Activated CD4-positive, alpha-beta T cell treated with anti-CD3 and anti-CD28 coated beads, Interleukin-2, amount 10 ng/mL, durations not matched to agents 7 days and 5 days (primary cell): ENCODE measurements at places on chromosomes 12 and 14. TPM values are rescaled to one million over a fixed set of nuclear protein-coding genes. Genes with fewer than 3 reads are reported as not detected.
A peak's percentile ranks its signal among the peaks of the same experiment; 100 is the strongest.

- H3K27ac ChIP-seq, result no peak within 1 kb of the TSS
- DNase-seq, result no peak
- no peaks in the 10 kb centered on the region for H3K36me3 ChIP-seq
- peaks cover 14% of the 10 kb centered on the region for H3K27me3 ChIP-seq
- no peaks in the 10 kb centered on the region for H3K4me1 ChIP-seq
Measured at GRCh38 chr12:55314043-55314442, at the start of gene OR6C1. Gene OR6C1, plus strand, starts transcription at chr12:55314343. Its CDS starts 6,257 bp downstream, at chr12:55320600.

KRT78 gene
- total RNA-seq, result not detected

DNA sequence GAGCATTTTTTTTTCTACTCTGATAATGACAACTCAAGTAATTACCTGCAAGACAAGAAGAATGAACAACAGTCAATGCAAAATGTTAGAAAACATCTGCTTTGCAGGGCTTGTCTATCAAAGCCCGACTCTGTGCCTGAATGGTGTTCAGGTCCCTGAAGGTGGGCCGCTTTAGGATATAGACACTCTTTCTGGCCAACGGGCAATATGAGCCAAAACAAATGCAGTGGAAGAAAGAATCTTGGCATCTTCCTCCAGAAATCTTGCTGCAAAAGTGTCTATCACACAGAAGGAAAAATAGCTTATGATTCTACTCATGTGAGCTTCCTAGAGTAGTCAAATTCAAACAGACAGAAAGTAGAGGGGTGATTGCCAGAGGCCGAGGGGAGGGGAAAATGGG, 32.7 kb downstream of the FOS start:
- H3K4me3 ChIP-seq, result no peak overlapping the region
- H3K36me3 ChIP-seq, result no peaks in the 10 kb centered on the region
- no peak overlapping the region for H3K27ac ChIP-seq
- no peak for DNase-seq
- peaks cover 16% of the 10 kb centered on the region for H3K4me1 ChIP-seq

DNA sequence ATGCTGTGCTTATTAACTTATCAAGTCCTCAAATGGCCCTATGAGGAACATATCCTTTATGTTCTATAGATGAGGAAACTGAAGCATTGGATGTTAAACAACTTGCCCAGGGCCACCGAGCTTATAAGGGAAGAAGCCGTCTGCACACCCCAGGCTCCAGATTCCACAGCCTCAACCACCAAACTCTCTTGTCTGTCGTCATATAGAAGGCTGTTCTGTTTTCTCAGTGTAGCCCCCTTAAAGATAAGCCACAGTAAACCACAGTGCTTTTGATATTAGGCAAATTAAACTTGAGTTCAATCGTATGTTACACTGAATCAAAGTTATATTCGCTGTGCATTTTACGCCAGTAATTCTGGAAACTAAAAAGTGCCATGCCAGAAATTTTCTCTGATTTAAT, 116.7 kb downstream of the PRKCH start:
- H3K27ac ChIP-seq, result peak overlapping the region; percentile 87
- H3K4me3 ChIP-seq, result peak overlapping the region; percentile 72
- H3K4me1 ChIP-seq, result peaks cover 94% of the 10 kb centered on the region
- no peak for DNase-seq
- H3K36me3 ChIP-seq, result peaks cover 67% of the 10 kb centered on the region

GRCh38 chr14:63454436-63454835, 88.7 kb downstream of the PPP2R5E start:
- no peaks in the 10 kb centered on the region for H3K27me3 ChIP-seq
- DNase-seq, result no peak
- peaks cover 22% of the 10 kb centered on the region for H3K36me3 ChIP-seq
- no peak overlapping the region for H3K4me3 ChIP-seq
- peaks cover 2% of the 10 kb centered on the region for H3K4me1 ChIP-seq

DNA sequence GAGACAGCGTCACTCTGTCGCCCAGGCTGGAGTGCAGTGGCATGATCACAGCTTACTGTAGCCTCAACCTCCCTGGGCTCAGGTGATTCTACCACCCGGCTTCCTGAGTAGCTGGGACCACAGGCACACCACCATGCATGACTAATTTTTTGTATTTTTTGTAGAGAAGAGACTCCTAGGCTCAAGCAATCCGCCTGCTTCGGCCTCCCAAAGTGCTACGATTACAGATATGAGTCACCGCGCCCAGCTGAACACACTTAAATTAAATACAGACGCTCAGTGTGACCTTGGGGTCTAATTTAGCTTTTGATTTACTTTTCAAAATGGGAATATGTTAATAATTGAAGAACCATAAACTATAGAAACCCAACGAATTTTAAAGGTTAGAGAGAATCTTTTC, 77.2 kb downstream of the C2CD5 start:
- no peaks in the 10 kb centered on the region for H3K27me3 ChIP-seq
- no peak overlapping the region for H3K4me3 ChIP-seq
- DNase-seq, result no peak
- peak overlapping the region; percentile 25 for H3K27ac ChIP-seq
- no peaks in the 10 kb centered on the region for H3K4me1 ChIP-seq

DIO2 gene
- not detected for total RNA-seq

- H3K27me3 ChIP-seq, result no peaks in the 10 kb centered on the region
- no peak overlapping the region for H3K4me3 ChIP-seq
- H3K4me1 ChIP-seq, result peaks cover 16% of the 10 kb centered on the region
- DNase-seq, result no peak
- H3K27ac ChIP-seq, result peak overlapping the region; percentile 54
- H3K36me3 ChIP-seq, result peaks cover 49% of the 10 kb centered on the region
Measured at GRCh38 chr12:109962398-109962797, 33.8 kb downstream of the GIT2 start.

TEX22 gene
- total RNA-seq, result 2.8 TPM

GRCh38 chr14:32694795-32695449, 243.8 kb upstream of the NPAS3 start:
- H3K4me1 ChIP-seq, result no peaks in the 10 kb centered on the region
- no peaks in the 10 kb centered on the region for H3K27me3 ChIP-seq
- no peak overlapping the region for H3K4me3 ChIP-seq
- H3K27ac ChIP-seq, result no peak overlapping the region
- DNase-seq, result no peak
- H3K36me3 ChIP-seq, result no peaks in the 10 kb centered on the region

DNA sequence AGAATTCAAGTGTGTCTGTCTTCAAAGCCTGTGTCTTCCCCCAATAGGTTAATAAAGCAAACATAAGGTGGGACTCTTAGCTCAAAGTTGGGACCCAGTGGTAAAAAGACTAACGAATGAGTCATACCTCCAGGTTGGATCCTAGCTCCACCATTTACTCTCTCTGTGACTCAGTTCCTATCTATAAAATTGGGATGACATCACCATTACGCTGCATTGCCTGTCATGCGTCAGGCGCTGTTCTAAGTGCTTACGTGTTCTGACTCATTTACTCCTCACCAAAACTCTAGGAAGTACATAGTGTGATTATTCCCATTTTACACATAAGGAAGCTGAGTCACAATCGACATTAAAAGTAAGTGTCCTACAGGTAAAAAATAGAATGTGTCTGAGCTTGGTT, 915.8 kb downstream of the VRK1 start:
- H3K4me1 ChIP-seq, result peaks cover 42% of the 10 kb centered on the region
- DNase-seq, result no peak
- H3K36me3 ChIP-seq, result peaks cover 5% of the 10 kb centered on the region
- H3K27ac ChIP-seq, result no peak overlapping the region

DNA sequence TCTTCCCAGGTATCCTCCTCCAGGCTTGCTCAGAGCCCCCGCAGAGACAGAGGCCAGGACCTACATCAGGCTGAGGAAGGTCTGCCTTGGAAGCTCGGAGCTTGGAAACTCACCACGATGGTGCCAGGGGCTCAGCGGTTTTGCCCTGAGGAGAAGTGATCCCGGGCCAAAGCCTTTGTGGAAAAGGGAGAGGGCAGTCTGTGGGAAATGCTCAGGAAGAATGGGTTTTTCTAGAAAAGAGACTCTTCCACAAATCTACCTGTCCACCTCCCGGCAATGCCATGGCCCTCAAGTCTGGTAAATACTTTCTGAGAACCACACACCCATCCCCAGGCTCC, 8.0 kb downstream of the KRT2 start:
- peaks cover 7% of the 10 kb centered on the region for H3K27me3 ChIP-seq
- no peak for DNase-seq
- H3K36me3 ChIP-seq, result peaks cover 22% of the 10 kb centered on the region

NFATC4 gene
- total RNA-seq, result not detected

CPNE6 gene
- not detected for total RNA-seq

PTPRO gene
- total RNA-seq, result 7.7 TPM

- no peak overlapping the region for H3K4me3 ChIP-seq
- H3K4me1 ChIP-seq, result peaks cover 18% of the 10 kb centered on the region
- peaks cover 2% of the 10 kb centered on the region for H3K36me3 ChIP-seq
- no peaks in the 10 kb centered on the region for H3K27me3 ChIP-seq
Measured at GRCh38 chr14:89241257-89241656, 175.8 kb downstream of the FOXN3 start.

DNA sequence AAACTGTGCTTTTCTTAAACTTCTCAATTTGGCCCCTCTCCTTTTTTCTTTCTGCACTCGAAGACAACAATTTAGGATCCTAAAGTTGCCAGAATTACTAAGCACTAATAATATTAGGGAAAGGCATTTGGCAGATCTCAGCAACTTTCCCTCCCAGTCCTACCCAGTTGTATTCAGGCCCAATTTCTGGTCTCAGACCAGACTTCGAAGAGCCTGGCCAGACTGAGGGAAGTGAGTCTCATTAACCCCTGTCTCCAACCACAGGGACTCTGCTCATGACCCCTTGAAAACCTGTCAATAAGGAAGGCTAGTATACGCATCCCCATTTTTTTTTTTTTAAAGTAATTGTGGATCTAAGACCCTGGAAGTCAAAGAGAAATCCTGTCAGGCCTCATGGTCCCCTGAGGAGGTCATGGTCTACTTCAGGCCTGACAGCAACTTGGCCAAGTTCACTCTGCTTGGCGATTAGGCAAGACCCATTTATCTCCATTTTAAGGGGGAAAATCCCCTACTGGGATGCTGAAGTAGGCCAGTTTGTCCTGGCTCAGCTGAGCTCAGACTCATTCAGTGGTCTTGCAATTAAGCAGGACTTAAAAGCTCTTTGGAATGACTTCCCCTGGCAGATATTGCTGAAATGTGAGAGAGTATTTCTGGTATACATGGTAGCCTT, 521.0 kb downstream of the FUT8 start:
- H3K27me3 ChIP-seq, result no peaks in the 10 kb centered on the region
- H3K4me3 ChIP-seq, result no peak overlapping the region
- peaks cover 67% of the 10 kb centered on the region for H3K36me3 ChIP-seq
- no peak for DNase-seq
- H3K4me1 ChIP-seq, result peaks cover 66% of the 10 kb centered on the region

CCDC175 gene
- total RNA-seq, result not detected

GNPTAB gene
- total RNA-seq, result 57.4 TPM

THAP2 gene
- total RNA-seq, result 7.1 TPM

TAS2R46 gene
- total RNA-seq, result 1.2 TPM

DNA sequence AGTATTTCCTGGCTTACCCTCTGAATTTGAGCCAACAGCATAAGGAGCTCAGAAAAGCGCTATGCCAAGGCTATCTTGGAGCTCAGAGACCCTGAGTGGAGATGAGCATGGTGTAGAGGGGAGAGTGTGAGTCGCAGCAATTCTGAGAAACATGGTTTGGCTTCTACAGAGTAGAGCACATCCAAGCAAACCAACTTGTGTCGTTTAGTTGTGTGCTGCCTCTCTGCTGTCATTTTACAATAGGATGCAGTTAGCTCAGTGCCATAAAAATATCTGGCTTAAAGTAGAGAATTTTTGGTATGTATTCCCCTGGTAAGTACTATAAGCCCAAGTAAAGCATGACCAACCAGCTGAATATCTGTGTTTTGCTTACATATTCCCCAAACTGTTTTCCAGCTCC, 249.2 kb downstream of the TRHDE start:
- no peak overlapping the region for H3K4me3 ChIP-seq
- no peak for DNase-seq
- H3K27ac ChIP-seq, result no peak overlapping the region

- H3K27me3 ChIP-seq, result no peaks in the 10 kb centered on the region
- no peak overlapping the region for H3K27ac ChIP-seq
Measured at GRCh38 chr14:93049867-93050331, 65.8 kb downstream of the ITPK1 start.

- H3K4me1 ChIP-seq, result no peaks in the 10 kb centered on the region
- no peak for DNase-seq
- H3K27ac ChIP-seq, result no peak overlapping the region
- no peaks in the 10 kb centered on the region for H3K27me3 ChIP-seq
- no peaks in the 10 kb centered on the region for H3K36me3 ChIP-seq
- no peak overlapping the region for H3K4me3 ChIP-seq
Measured at GRCh38 chr14:88228522-88229236, 94.4 kb downstream of the KCNK10 start.

TTLL5 gene
- total RNA-seq, result 43.3 TPM

KLRC1 gene
- not detected for total RNA-seq

DNA sequence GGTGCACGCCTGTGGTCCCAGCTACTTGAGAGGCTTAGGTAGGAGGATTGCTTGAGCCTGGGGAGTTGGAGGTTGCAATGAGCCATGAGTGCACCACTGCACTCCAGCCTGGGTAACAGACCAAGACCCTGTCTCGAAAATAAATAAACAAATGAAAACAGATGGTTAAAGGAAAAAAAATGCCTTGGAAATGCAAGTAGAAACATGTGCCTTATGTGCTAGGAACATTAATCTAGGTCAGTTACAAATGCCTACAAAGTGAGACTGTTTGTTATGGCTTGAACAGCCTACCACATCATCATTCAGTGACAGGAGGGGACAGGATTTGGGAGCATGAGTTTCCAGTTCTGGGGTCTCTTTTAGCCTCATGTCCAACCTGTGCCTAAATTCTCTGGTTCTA, 52.4 kb upstream of the BCAT1 start:
- H3K4me3 ChIP-seq, result no peak overlapping the region
- DNase-seq, result no peak
- H3K27me3 ChIP-seq, result peaks cover 10% of the 10 kb centered on the region
- H3K27ac ChIP-seq, result no peak overlapping the region
- H3K36me3 ChIP-seq, result no peaks in the 10 kb centered on the region

DNA sequence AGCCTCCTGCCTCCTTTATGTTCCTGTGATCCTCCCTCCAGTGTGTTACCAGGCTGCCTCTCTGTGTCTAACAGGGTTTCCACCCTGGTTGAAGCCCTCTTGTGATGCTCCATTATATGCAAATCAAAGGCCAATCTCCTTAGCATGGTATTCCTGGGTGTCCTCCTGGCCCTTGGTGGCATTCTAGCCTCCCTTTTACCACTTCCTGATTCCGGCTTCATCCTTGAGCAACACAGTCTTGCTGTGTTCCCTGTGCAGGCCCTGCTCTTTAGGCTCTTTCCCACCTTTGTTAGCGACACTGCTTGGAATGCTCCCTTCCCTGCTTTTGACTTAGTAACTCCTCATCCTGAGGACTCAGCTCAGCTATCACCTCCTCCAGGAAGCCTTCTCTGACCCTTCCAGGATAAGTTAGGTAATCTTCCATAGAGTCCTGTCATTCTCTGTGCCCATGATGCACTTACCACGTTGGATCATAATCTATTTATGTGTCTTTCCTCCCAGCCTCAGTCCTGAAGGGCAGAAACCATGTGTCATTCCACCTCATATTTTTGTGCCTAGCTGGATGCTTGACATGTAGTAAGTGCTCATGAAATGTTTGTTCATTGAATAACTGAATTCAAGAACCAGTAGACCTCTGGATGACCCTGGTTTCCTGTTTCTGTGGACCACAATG, 37.3 kb downstream of the PRKCH start:
- H3K4me1 ChIP-seq, result peaks cover 74% of the 10 kb centered on the region
- H3K4me3 ChIP-seq, result no peak overlapping the region
- no peaks in the 10 kb centered on the region for H3K27me3 ChIP-seq
- peak overlapping the region; percentile 56 for H3K27ac ChIP-seq
- DNase-seq, result no peak
- peaks cover 65% of the 10 kb centered on the region for H3K36me3 ChIP-seq
